AG08395 (cell line): ENCODE measurements at places on chromosomes 16 and 17.

DNA sequence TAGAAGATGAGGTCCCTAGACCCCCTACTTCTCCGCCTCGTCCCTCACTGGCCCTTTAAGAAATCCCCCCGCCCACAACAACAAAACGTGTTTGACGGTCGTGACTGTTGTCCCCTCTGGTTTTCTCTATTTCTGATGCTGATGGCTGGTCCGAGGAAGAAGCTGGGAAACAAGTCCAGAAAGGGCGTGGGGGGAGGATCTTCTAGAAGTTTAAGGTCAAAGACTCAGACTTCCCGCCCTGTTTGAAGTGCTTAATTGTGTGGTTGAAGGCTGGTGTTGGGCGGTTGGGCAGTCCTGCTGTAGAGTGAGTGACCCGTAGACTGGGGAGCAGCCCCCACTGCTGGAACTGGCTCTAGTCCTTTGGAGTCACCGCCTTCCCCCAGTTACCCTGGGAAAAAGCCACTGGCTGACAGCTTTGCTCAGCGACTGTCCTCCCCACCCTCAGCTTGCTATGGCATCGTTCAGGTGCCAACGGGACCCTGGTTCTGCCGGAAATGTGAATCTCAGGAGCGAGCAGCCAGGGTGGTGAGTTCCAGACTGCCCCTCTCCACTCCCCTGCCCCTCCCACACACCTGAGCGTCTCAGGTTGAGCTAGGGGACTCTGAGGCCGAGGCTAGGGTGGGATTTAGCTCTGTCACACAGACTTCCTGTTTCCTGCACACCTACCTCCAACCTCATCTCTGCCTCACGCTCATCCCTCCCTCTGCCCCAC lies 1.6 kb downstream of the MLLT6 start:
- DNase-seq: no peak

- no peak for DNase-seq
Measured at GRCh38 chr17:14308636-14308964, 7.7 kb downstream of the HS3ST3B1 start.

- DNase-seq: no peak
Measured at GRCh38 chr17:29196769-29197515, 16.7 kb upstream of the MYO18A start.

DNA sequence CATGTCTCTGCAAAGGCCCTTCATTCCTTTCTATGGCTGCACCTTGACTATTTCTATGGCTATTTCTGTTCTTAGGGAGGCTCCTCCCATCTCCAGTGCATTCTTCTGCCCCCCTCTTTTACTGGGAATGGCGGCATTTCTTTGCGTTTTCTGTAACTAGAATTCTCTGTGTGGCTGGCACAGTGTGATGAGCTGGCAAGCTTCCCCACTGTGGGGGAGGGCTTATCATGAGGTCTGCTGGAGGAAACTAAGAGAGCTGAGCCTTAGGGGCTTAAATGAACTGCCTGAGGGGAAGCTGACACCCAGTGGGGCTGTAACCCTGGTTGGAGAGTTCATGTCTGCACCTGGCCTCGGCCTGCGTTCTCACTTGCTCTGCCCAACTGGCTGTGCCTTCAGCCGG lies 1.5 kb upstream of the CARD14 start:
- DNase-seq: no peak

- DNase-seq: no peak
Measured at GRCh38 chr16:9357829-9358228, 266.4 kb downstream of the HAPSTR1 start.

GRCh38 chr17:35725802-35726126 lies 5.7 kb upstream of the RASL10B start:
- no peak for DNase-seq

DNA sequence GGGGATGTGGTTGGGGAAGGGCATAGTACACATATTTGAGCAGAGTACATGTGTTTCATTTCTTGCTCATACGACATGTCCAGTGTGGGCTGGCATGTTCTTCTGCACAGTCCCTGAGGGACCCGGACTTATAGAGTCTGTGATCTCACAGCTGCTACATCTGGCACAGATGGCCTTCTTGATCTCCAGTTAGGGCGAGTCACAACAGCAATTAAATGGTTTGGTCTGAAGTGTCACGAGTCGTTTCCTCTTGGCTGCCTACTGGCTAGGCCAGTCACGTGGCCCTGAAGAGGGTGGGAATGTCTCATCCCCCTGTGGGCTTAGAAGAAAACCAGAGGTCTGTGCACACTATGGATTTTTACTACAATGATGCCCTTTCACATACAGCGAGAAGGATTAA lies 443.6 kb downstream of the WWOX start:
- no peak for DNase-seq

GRCh38 chr16:19578378-19578971 lies 23.0 kb downstream of the VPS35L start:
- no peak for DNase-seq
